ENCODE measurements at places on chromosomes 1 and 21.

GRCh38 chr1:89755591-89755990, 65.2 kb upstream of the LRRC8D start:
- no peak for DNase-seq

GRCh38 chr1:3690282-3691065, 38.2 kb downstream of the TP73 start:
- peak; percentile 28 for DNase-seq

DNA sequence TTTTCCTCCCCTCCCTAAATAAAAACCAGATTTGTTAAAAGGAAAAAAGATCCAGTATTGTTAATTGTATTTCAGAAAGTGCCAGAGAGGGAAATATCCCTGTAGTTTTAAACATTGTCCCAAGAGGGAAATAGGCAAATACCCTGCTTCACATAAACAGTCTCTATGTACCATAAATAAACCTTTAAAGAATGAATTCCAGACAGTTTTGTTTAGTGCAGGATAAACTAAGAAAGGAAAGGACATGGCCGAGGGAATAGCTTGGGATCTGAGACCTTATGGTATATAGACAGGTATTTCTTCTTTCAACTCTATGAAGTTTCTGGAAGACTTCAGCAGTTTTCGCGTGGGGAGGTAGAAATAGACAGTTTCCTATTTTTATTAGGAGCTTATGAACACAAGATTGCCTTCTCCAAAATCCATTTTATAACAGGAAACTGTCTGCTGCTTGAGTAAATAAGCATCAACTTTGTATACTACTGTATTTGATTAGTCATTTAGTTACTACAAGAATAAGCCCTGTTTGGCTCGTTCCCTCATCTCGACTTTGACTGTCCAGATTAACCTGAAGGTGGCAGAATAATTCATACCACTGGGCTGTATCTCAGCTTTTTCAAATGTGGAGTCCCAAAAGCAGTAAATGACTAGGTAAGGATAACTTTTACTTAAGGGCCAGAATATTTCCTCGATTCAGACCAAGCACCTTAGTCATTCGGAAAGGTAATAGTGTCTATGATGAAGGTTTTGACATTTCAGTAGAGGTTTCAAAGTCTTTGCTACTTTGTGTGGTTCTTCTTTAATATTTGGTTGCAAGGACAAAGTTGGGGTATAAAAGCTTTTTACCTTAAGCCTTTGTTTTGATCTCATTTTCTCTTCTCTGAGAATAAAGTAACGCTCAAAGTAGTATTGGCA, 177.5 kb downstream of the VPS13D start:
- DNase-seq, result peak; percentile 20

- no peak for DNase-seq
These were observed 178.4 kb downstream of the SIPA1L2 start for GRCh38 chr1:232451506-232451905.

- peak; percentile 39 for DNase-seq
These were observed 16.0 kb downstream of the ENO1 start for GRCh38 chr1:8862528-8862927.

DNA sequence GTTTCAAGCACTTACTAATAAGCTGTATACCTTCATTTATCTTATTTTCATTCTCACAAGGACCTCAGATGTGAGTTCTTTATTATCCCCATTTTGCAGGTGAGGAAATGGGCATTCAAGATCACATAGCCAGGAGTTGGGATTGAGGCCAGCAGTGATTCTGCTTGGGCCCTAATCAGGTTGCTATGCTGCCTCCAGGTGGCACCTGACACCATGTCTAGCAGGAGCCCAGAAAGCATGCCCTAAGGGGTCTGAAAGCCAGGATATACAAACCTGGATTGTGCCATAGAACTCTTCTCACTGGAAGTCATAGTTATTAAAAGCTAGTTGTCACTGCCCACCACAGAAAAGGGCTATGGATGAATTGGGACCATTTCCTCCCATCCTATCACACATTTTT, 61.1 kb downstream of the FYB2 start:
- DNase-seq, result no peak
